ENCODE measurements at places on chromosomes 5 and 9. TPM values are rescaled to one million over a fixed set of nuclear protein-coding genes. Genes with fewer than 3 reads are reported as not detected.

The MELK gene
- 36.6 TPM for total RNA-seq

The DOCK2 gene
- total RNA-seq = 192 TPM

The STC2 gene
- 3.7 TPM for total RNA-seq

DNA sequence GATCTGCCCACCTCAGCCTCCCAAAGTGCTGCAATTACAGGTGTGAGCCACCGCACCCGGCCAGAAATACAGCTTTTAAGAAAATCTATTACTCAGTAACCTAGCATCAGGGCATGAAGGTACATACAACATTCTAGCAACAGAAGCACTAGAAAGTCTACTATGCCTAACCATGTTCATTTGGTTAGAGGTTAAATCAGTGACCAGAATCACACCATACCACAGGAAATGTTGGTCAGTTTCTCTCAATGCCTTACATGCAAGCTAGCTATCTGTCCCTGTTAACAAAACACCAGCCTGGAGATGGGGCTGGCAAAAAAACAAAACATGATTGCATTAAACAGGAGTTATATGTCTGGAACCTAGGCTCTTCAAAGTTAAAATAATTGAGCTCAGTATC, 104.1 kb downstream of the STRBP start:
- H3K4me1 ChIP-seq = peaks cover 5% of the 10 kb centered on the region
- no peak overlapping the region for H3K27ac ChIP-seq
- peak; percentile 11 for DNase-seq
- H3K36me3 ChIP-seq = no peaks in the 10 kb centered on the region
- H3K27me3 ChIP-seq = no peaks in the 10 kb centered on the region

DNA sequence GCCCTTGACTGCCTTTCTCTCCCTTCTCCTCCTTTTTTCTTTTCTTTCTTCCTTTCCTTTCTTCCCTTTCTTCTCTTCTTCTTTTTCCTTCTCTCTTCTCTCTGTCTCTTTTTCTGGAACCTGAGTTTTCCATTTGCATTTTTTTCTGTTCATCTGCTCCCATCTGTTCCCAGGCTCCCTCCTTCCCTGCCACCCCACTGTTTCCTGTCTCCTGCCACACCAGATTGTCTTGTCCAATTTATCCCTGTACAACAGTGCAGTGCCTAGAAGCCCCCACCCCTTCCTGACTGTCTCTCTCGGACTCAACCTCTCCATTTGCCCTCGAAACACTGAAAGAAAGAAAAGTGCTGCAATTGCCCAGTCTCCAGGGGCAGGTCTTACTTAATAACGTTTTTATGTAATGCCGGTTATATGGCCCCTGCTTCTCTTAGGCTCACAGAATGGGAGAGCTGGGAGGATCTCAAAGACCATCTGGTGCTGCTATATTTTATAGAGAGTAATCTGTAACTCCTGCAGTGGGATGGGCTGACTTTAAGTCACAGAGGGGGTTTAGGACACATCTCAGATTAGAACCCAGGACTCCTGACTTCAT, 101.4 kb downstream of the RALGPS1 start:
- H3K27me3 ChIP-seq = no peaks in the 10 kb centered on the region
- H3K4me3 ChIP-seq = no peak overlapping the region
- no peaks in the 10 kb centered on the region for H3K36me3 ChIP-seq
- H3K4me1 ChIP-seq = peaks cover 3% of the 10 kb centered on the region

- peak overlapping the region; percentile 90 for H3K27ac ChIP-seq
- no peak for DNase-seq
- no peaks in the 10 kb centered on the region for H3K4me1 ChIP-seq
- H3K27me3 ChIP-seq = no peaks in the 10 kb centered on the region
- H3K4me3 ChIP-seq = peak overlapping the region; percentile 86
- H3K36me3 ChIP-seq = no peaks in the 10 kb centered on the region
Measured at GRCh38 chr5:128083811-128084227, 253 bp downstream of the SLC12A2 start.

- H3K27me3 ChIP-seq = no peaks in the 10 kb centered on the region
- H3K4me1 ChIP-seq = no peaks in the 10 kb centered on the region
- no peak overlapping the region for H3K27ac ChIP-seq
- H3K4me3 ChIP-seq = no peak overlapping the region
Measured at GRCh38 chr9:31140316-31140715, 1244.1 kb upstream of the ACO1 start.

DNA sequence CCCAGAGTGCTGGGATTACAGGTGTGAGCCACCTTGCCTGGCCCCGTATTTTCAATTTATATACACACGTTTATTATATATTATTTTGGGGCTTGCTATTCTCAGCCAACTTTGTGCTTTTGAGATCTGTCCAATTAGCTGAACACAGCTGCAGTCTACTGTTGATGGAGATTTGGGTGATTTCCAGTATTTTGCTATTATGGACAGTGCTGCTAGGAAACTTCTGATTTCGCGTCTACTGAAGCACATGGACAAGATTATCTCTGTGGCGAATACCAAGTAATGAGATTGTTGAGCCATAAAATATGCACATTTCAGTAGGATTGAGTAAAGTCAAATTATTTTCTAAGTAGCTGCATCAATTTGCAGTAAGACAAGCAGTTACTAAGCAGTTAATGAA, 1731.2 kb upstream of the CDH6 start:
- no peak overlapping the region for H3K4me3 ChIP-seq
- H3K4me1 ChIP-seq = no peaks in the 10 kb centered on the region
- no peaks in the 10 kb centered on the region for H3K36me3 ChIP-seq
- no peak for DNase-seq

- no peak overlapping the region for H3K27ac ChIP-seq
- no peaks in the 10 kb centered on the region for H3K27me3 ChIP-seq
- DNase-seq = no peak
- no peaks in the 10 kb centered on the region for H3K4me1 ChIP-seq
Measured at GRCh38 chr9:128523199-128523925, 18.8 kb downstream of the GLE1 start.

DNA sequence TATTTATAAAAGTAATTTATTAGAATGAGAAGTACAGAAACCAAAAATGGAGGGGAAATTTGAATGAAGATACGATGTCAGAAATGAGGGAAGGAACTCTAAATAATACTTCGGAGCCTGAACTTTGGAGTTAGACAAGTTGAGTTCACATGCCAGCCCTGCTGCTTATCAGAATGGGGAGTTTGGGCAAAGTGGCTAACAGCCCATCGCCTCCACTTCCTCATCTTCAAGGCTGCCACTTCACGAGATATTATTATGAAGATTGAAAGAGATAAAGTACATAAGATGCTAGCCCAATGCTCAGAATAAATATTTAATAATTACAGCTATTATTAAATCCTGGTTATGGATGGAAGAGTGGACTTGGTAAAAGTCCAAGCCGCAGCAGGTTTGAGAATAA, 56.2 kb upstream of the ABCA1 start:
- no peak overlapping the region for H3K4me3 ChIP-seq
- H3K27ac ChIP-seq = no peak overlapping the region
- H3K27me3 ChIP-seq = no peaks in the 10 kb centered on the region

- no peak for DNase-seq
- no peaks in the 10 kb centered on the region for H3K36me3 ChIP-seq
- H3K27me3 ChIP-seq = no peaks in the 10 kb centered on the region
- no peak overlapping the region for H3K4me3 ChIP-seq
Measured at GRCh38 chr9:73168298-73168934, 16.8 kb downstream of the ANXA1 start.

DNA sequence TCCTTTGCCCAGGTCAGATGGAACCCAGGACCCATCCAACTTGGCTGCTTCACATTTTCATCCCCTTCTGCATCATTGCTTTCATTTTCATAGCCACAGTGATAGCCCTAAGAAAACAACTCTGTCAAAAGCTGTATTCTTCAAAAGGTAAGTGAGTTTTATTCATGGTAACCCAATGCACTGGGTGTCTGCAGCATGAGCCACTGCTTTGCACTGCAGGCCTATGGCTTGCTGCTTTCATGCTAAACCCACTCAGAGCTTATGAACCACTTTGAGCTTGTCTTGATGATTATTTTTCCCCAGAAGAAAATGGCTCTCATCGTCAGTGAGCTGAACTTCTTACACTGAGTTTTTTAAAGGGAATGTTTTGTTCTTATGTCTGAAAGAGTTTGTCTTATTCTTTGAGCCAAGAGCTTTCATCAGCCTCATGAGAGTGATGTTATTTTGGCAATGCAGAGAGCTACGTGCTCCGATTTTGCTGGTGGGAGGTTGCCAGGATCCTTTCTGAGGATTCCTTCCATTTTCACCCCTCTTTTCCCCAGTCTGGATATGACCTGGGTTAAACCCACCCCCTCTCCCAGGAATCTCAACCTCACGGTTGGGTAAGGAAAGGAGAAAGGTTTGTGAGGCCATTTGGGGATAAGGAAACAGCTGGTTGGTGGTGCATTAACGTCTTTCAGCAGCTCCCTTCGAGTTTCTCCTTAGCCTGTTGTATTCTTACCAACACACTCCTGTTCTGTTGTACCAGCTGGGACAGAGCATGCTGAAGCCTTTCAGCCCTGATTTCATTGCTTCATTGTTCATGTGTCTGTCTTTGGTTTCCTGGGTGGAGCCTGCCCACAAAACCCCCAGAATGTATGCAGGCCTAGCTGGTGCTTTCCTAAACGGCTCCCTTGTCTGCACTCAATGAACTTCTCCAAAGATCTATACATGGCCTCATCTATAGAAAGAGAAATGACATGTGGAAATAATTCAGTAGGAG, 47.6 kb downstream of the PDCD1LG2 start:
- no peaks in the 10 kb centered on the region for H3K36me3 ChIP-seq
- no peak overlapping the region for H3K4me3 ChIP-seq
- H3K27ac ChIP-seq = peak overlapping the region; percentile 66
- H3K4me1 ChIP-seq = peaks cover 27% of the 10 kb centered on the region
- no peak for DNase-seq

DNA sequence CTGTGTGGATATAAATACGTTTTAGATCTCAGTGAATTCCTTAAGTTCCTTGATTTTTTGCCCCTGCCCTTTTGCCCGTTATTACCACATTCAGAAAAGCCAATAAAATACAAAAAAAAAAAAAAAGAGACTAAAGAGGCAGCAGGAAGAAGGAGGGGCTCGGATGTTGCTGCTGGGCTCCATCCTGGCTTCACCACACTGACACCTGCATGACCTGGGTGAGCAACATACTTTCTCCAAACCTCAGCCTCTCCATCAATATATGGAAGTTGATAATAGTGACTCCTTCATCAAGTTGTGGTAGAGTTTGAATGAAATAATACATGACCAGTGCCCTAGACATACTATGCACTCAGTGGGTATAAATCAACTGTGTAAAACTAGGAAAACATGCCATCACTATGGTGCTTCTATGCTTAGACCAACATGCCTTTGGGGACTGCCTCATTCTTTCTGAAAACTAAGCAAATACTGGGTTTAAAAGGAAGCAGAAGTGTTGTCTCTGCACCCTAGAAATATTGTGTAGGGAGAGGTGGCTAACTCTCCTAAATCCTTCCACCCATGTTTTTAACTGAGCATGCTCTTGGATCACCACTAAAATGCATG, 243.0 kb downstream of the PIK3R1 start:
- H3K4me1 ChIP-seq = no peaks in the 10 kb centered on the region
- DNase-seq = no peak
- H3K36me3 ChIP-seq = no peaks in the 10 kb centered on the region
- H3K27me3 ChIP-seq = no peaks in the 10 kb centered on the region
- H3K27ac ChIP-seq = no peak overlapping the region

DNA sequence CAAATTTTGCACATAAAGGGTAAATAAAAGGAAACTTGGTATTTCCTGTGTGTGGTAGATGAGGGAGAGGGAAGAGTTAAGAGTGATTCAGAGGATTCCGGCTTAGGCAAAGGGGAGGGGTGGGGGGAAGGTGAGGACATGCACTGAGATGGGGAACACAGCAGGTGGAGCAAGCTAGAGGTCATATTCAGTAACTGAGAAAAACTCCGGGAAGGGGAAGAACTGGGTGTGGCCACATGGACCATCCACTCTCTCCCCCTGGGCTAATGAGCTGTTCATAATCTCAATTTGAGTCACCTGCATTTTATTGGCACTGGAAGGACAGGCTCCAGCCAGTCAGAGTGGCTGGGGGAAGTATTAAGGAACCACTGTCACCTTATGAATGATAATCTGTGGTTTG, 45.1 kb upstream of the UGCG start:
- H3K36me3 ChIP-seq = no peaks in the 10 kb centered on the region
- no peak overlapping the region for H3K4me3 ChIP-seq
- no peak for DNase-seq
- no peaks in the 10 kb centered on the region for H3K27me3 ChIP-seq
- H3K4me1 ChIP-seq = no peaks in the 10 kb centered on the region
- H3K27ac ChIP-seq = no peak overlapping the region
